ENCODE measurements at places on chromosomes 1 and 21. TPM values are rescaled to one million over a fixed set of nuclear protein-coding genes. Genes with fewer than 3 reads are reported as not detected.

GRCh38 chr1:171743081-171743870 is 1.4 kb upstream of the VAMP4 start:
- peak; percentile 44 for DNase-seq

- no peak for DNase-seq
Observed at GRCh38 chr1:231983588-231984193, 357.1 kb downstream of the DISC1 start.

- no peak for DNase-seq
Observed at GRCh38 chr1:35371506-35371905, 103.0 kb downstream of the ZMYM4 start.

- no peak for DNase-seq
Observed at GRCh38 chr21:20965816-20966215, 32.4 kb upstream of the NCAM2 start.

DNA sequence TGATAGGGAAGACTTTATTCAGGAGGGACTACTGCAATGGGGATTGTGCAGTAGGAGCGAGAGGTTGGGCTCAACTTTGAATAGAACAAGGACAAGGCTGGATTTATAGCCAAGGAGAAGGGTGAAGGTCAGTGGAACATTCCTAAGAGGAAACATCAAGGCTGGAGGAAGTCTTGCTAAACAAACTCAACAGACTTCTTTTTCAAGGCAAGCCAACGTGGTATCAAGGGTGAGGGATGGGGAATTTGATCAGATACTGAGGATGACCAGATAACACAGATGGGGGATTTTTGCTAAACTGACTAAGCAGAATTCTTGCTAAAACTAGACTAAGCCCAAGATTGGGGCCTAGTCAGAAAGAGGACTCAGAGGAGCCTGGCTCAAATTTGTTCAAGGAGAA is 107.3 kb downstream of the DUSP10 start:
- no peak for DNase-seq

DNA sequence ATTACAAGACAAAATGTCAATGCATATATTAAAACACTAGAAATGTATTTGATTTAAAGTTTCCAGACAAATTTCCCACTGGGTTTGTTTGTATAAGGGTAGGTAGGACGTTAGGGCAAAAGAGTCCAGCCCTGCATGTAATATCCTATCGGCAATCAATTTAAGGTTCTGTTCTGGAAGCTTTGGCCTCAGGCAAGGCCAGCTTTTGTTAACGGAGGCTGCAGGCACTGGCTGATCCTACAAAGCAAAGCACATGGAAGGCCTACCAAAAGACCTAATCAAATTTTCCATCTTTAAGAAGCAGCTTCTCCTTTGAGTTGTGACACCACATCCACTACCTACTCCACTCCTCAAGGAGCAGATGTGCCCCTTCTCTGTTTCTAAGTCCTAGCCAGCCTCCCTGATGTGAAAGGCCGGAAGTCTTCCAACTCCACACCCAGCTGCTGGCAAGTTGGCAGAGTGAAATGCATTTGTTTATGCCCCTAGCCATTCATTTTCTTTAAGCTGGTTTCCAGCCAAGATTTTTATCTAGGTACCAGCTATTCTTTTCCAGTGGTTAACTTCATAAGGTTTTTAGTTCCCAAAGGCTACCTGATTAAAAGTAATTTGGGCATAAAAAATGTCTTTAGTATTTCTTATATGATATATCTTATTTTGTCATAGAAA is 452.6 kb downstream of the PTBP2 start:
- DNase-seq: no peak

- no peak for DNase-seq
Observed at GRCh38 chr1:37481289-37482003, 7.1 kb downstream of the ZC3H12A start.

DNA sequence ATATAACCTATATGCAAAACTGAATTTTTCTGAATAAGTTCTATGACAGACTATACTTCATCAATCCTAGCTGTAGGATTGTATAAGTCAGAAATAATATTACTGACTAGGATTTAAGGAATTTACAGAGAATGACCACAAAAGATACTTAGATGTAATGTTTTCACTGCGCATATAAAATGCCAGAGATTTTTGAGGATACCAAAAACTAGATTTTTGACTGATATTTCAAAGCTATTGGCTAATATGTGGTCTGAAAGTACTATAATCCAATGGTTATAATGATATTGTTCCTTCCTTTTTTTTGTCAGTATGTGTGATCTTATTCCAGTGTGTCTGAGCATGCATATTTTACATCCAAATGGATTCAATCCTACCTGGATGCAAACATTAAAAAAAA is 17.0 kb upstream of the IFI44L start:
- no peak for DNase-seq

GRCh38 chr1:64829411-64830029 is 84.6 kb downstream of the RAVER2 start:
- no peak for DNase-seq

DNA sequence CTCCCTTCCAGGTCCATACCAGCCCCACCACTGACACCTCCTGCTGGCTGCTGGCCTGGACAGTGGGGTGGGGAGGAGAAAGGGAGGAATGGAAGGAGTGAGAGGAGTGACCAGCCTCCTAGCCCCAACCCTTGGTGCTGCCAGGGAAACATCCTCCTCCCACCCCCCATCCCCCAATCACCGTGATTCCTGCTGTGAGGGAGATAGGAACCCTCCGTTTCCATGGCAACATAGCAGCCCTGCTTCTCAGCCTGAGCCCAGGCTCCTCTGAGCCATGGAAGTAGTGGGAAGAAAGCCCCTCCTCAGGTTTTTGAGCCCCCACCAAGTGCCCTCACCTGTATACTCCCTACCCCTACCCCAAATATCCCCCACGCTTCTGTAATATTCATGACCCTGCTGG is 44.4 kb upstream of the SCMH1 start:
- no peak for DNase-seq

DNA sequence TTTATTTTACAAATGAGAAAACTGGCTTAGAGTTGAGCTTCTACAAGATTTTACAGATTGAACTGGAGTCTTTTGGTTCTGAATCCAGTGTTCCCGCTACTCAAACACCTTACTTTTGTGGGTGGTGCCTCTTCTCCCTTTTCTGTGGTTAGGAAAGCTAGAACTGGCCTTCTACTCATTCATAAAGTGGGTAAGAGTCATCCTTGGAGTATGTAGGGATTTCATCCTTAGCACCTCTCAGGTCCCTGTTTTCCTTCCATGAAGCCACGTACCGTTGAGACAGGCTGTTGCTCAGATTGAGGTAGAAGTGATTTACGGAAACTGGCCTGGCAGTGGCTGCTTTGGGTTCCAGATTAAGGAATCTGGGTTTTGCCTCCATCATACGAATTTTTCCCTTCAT is 35.8 kb downstream of the WNT4 start:
- DNase-seq: no peak

- no peak for DNase-seq
Observed at GRCh38 chr1:182627622-182628021, 23.4 kb upstream of the RGS16 start.

DNA sequence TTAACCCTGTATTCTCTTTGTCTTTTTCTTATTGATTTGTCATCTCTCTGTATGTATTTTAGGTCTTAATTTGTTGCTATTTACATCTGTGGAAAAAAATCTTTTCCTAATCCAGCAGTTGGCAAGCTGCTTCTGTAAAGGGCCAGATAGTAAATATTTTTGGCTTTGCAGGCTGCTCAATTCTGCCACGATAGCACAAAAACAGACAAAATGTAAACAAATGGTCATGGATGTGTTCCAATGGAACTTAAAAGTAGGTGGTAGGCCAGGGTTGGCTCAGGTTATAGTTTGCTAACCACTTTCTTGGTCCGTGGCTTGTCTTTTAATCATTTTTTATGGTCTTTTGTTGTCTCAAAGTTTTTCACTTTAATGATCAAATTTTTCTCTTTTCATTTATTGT is 371.8 kb downstream of the HHAT start:
- no peak for DNase-seq

EVA1C gene
- total RNA-seq: 21.8 TPM

PSMG1 gene
- 41.3 TPM for total RNA-seq

S100A4 gene
- total RNA-seq: 1,192 TPM

TMEM82 gene
- total RNA-seq: not detected

SLAMF9 gene
- total RNA-seq: not detected

STX12 gene
- 79.3 TPM for total RNA-seq

NCMAP gene
- total RNA-seq: 7.8 TPM

OSCP1 gene
- 9.3 TPM for total RNA-seq

All from left lung (tissue), 14 donors.